ENCODE measurements at places on chromosomes 1 and 21. TPM values are rescaled to one million over a fixed set of nuclear protein-coding genes. Genes with fewer than 3 reads are reported as not detected.
A peak's percentile ranks its signal among the peaks of the same experiment; 100 is the strongest.

TPTE gene
- total RNA-seq, result not detected

FCGR3A gene
- total RNA-seq, result 2.2 TPM

PPM1J gene
- not detected for total RNA-seq

PCAT6 gene
- total RNA-seq, result not detected

FGR gene
- 8.8 TPM for total RNA-seq

- DNase-seq, result no peak
Observed at GRCh38 chr1:2493218-2493617, 17.1 kb downstream of the PLCH2 start.

GRCh38 chr1:229127301-229127700, 143.6 kb upstream of the RAB4A start:
- DNase-seq, result peak; percentile 49

DNA sequence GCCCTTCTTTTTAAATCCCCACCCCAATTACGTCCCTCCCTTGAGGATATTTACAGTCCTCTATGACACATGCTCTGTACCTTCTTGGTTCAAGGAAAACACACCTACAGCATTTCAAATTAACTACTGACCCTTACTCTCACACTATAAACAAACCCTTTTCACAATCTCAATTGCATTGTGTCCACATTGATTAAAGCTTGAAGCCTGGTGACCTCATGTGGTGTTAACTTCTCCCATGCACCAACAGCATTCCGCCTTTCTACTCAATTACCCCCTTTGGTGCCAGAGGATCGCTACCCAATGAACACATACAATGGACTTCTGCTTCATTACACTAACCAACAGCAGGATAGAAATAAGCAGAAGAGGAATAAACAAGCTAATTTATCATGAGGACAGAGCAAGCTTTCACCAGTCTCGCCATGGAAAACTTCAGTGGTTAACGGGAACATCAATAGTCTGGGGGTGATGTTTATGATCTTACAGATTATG, 15.2 kb downstream of the WLS start:
- DNase-seq, result no peak

DNA sequence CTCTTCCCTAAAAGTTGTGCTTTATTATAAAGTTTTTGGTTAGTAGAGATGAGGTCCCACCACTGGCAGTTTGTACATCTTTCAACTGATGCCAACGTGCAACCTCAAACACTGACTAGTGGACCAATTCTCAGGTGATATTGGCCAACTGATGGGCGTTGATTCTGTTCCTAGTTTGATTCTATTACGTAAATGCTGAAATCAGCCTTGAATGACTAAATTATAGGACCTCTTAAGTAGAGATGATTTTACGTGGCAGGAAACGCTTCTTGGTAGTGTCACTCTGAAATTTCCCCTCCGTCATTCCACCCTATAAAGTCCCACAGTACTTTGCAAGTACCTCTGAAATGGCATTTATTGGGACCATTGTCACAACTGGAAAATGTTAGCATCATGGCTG, 8.8 kb upstream of the FNDC7 start:
- no peak for DNase-seq

GRCh38 chr1:117821382-117821755, 108.1 kb downstream of the GDAP2 start:
- DNase-seq, result no peak

GRCh38 chr1:180620581-180620980, 11.2 kb upstream of the XPR1 start:
- no peak for DNase-seq

DNA sequence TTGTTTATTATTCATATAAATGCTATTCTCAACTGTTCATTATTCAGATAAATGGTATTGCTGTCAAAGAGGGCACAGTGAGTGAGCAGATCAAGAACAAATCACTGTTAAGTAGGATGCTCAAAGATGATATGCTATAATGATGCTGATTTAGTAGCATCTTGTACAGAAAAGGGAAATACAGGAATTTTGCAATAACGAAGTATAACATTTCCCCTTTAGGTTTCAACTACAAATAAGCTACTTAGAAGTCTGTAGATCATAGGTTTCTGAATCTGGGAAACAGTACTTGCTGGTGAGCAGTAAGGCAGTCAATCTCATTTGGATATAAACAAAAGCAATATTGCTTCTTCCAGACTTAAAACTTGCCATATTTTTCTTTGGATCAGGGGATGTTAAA, 27.3 kb upstream of the RCOR3 start:
- DNase-seq, result no peak

- no peak for DNase-seq
Observed at GRCh38 chr1:38153778-38154470, 107.3 kb upstream of the POU3F1 start.

GRCh38 chr1:192104852-192105251, 53.4 kb upstream of the RGS18 start:
- DNase-seq, result no peak

GRCh38 chr1:83626603-83627002, 372.3 kb downstream of the TTLL7 start:
- no peak for DNase-seq

- DNase-seq, result no peak
Observed at GRCh38 chr1:171488190-171488929, 3.0 kb downstream of the PRRC2C start.

DNA sequence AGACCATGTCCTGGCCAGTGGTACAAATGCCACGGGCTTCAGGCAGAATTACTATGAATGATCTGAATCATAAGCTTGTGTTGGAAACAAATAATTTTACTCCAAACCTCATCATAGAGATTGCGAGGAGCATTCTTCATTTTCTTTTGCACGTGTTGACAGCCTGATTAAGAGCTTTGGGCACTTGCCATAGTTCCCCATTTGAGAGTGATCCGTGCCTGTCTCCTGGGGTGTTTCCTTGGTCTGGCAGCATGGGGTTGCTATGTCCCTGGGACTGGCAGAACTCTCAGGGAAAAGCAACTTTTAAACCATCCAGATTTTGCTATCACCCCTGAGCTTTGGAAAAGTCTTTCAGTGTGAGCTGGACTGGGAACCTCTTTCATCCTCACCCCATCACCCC, 54.3 kb upstream of the KCNJ6 start:
- DNase-seq, result no peak

- no peak for DNase-seq
Observed at GRCh38 chr1:11938722-11939526, 4.4 kb downstream of the PLOD1 start.

DNA sequence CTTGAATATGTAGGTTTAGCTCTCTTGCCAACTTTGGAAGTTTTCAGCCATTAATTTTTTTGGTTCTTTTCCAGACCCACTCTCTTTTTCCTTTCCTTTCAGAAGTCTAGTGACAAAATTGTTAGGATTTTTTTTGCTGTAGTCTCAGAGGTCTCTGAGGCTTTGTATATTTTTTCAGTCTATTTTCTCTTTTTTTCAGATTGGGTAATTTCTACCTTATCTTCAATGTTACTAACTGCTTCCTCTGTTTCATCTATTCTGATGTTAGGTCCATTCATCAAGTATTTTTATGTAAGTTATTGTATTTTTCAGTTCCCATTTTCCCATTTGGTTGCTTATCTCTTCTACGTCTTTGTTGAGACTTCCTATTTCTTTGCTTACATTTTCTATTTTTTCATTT, 15.7 kb downstream of the RGS2 start:
- DNase-seq, result no peak
